ENCODE measurements at places on chromosomes 5 and 9.

- DNase-seq: no peak
Measured at GRCh38 chr9:22308177-22308576, 138.4 kb upstream of the DMRTA1 start.

DNA sequence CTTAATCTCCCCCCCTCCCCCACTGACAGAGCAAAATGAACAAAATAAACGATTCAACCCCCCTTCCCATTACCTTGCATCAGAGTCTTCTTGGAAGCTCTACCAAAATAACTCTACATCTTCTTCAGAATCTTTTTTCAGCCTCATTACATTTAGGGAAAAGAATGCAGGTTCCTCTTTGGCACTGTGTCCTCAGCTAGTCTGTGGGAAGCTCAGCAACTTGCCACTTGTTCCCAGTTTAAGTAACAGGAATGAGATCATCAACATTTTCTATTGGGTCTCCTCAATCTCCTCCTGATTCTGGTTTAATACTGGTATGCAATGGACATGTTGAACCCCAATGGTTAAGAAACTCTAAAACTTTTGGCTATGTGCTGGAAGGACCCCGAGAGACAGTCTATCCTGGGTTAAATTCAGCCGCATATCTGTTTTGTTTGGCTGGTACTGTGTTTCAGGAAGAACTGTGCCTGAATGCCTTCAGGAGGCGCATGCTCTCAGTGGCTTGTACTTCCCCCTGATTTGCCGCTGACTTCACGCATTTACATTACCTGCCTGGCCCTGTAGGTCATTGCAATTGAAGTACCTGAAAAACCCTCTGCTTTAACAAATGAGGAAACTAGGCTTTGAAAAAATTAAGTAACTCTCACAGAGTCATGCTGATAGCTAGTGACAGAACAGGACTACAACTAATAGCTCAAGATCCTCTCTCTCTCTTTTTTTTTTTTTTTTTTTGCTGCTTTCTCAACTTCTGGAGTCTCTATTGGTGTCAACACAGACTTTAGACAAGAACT is 78.1 kb upstream of the HMHB1 start:
- no peak for DNase-seq

- DNase-seq: no peak
Measured at GRCh38 chr5:36300927-36301540, 668 bp downstream of the RANBP3L start.

DNA sequence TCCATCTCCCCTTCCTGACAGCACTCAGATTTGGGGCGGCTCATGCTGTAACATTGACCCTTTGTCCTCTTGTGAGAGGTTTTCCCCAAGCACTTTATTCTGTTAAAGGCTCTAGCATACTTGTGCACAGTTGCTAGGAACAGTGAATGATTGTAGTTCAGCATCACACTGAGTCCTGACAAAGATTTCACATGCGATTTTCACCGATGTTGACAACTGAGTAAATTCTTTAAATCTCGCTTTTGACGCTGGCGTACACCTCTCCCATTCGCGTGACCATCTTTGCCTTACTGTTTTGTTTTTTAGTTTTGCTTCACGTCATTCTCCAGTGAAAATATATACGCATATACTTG is 780 bp downstream of the CDC37L1 start:
- no peak for DNase-seq

DNA sequence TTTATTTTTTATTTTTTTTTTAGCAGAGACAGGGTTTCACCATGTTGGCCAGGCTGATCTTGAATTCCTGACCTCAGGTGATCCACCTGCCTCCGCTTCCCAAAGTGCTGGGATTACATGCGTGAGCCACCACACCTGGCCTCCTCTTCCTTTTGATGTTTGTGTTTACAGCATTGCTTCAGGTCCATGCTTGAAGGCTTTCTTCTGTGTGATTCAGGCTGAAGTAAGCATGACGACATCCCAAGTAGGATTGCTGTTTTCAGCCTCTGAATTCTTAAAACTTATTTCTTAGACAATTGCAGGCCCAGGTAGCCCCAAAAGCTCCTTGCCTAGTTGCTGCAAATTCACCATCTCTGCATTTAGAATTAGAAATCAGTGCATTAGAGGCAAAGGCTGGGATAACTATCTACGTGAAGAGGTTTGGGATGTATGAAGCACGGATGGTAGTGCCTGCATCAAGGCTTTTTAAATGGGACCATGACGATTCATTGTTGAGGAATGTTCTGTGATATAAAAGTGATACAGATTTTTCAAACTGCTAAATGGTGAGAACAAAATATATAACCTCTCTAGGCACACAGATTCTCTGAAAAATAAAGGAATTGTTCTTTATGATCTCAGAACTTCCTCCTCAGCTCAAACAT is 3.0 kb upstream of the ETF1 start:
- no peak for DNase-seq

DNA sequence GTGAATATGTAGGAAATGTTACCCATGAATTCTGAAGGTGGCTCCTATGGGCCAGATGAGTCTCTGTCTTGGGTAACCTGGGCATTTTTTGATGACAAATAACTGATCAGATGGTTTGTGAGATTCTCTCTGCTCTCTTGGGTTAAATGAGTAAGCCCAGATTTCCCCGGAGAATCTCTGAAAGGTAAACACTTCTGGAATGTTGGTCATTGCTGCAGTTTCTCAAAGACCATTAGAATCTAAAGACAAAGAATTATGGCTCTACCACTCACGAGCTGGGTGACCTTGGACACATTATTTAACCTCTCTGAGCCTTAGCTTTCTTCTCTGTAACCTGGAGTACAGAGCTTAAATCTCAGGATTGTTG is 191.2 kb downstream of the DAB2IP start:
- DNase-seq: no peak

DNA sequence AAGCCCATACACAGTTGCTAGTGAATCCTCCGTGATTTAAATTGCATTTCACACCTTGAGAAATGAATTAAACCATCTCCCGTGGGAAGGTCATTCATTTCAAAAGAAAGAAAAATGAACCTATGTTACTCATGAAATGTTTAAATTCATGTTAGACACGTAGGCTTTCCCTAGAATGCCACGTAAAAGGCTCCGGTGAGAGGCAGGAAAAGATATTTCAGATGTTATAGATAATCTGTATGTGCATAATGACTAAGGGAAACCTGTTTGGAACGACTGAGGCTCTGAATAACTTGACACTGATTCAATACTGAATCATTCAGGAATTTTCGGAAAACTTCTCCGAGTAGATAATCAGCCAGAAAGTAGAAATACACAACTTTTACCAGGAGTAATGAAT is 134.3 kb upstream of the ICE1 start:
- DNase-seq: no peak

DNA sequence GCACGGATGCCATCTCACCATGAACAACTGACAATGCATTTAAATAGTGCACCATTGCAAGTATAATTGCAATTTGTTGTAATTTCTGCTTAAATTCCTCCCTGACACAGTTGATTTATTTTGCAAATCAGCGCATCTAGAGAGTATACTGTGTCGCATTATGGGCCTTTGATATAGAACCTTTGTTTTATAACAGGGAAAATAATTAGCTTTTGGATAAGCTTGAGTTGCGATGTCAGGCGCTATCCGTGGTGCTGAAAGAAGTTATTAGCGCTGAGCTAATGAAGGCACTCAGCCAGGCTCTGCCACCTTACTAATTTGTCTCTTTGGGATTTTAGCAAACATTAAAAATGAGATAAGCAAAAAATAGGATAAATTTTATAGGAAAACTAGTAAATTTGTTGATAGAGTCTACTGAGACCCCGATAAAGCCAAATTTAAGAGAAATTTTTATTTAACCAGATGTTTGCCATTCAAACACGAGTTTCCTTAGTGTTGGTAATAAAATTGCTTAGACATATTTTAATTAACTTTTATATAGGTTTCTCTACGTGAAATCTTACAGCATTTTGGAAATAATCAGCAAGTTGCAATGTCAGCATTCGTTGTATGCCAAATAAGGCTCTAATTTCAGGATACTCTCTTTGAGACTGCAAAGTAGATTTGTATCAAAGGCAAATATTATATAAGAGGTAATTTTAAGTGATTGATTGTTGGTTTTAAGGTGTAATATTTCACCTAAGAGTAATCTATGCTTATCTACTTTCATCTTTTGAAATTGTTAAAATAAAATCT is 355.5 kb downstream of the TLR4 start:
- peak; percentile 25 for DNase-seq

DNA sequence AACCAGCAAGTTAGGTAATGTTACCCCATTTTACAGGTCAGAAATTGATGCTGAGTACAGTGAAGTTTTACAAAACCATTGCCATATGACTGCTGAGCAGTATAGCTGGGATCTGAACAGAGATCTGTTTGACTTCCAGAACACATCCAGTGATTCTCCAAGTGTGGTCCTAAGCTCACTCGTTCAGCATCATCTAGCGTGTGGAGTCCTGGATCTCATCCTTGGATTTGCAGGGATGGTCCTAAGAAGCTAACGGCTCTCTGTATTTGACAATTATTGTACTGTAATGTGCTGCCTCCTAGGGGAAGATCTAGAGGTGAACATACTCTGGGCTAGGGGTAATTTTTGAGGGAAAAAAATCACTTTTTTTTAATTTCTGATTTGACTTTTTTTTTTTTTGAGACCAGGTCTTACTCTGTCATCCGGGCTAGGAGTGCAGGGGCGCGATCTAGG is 1.4 kb downstream of the SLC26A2 start:
- no peak for DNase-seq

DNA sequence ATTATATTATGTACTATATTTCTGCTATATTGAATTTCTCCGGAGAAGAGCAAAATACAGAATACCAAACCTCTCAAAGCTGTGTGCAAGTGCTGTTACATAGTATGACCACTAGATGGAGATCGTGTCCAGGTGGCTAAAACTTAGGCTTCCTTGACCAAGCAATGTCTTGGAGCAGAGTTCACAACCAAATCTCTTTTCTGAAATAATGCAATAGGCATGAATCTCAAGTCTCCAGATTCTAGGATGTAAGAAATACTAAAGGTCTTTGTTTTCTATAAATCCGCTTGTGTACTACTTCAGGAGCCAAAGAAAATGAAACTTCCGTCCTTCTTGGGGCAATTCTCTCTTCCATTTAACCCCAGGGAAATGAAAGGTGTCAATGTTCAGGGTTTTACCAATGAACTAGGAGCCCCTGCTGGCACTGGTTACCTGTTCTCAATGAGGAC is 181.5 kb upstream of the RAI14 start:
- DNase-seq: no peak

DNA sequence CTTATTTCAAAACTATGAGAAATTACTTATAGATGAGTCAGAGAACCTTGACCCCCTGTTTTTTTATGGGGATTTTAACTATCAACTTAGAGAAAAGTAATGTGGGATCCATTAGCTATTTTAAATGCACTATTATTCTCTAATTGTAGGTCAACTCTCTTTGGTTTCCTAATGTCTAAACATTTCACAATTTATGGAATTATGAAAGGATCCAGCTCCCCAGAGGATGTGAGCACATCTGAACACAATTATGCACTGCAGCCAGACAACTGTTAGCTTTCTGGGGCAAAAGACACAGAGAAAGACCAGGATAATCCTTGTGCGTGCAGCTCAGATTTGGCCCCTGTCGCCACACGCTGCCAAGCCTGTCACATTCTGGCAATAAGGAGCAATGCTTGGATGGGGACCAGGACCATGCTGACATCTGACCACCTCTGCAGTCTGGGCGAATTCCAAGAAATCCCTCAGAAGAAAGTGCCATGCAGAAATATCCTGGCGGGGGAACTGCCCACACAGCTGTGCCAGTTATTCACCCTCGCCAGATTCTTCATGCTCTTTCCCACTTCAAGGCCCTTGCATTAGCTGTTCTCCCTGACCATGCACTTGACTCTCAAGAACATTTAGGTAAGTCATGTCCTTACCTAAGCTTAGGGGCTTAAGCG is 22.2 kb upstream of the CMBL start:
- DNase-seq: peak; percentile 2

DNA sequence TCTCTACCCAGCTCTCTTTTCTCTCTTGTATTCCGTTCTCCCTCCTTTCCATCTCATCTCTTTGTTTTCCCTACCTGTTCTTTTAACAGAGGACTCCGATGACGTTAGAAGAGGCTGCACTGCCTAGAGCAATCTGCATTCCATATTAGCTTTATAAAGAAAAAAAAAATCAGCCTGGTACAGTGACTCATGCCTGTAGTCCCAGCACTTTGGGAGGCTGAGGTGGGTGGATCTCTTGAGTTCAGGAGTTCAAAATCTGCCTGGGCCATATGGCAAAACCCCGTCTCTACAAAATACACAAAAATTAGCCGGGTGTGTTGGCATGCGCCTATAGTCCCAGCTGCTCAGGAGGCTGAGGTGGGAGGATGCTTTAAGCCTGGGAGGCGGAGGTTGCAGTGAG is 49.0 kb downstream of the DAPK1 start:
- DNase-seq: no peak

DNA sequence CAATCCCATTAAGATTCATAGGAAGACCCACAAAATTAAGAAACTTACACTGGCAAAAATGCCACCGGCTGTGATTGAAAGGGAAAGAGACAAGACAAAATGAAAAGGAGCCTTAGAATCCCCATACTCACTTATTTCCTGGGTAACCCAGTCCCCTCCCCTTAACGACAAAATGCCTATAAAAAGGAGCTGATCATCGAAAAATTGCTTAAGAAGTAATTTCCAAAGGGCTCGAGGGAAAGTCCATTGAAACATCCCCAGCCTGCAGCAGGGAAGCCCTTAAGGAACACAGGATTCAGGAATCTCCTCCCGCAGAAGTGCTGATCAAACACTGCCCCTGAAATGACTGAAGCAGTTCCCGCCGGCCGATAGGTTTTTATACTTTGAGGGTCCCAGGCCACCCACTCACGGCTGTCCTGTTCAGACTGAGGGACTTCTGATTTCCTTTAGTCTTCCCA is 677 bp upstream of the ZNF79 start:
- no peak for DNase-seq

GRCh38 chr9:35341585-35341984 is 148.3 kb upstream of the RUSC2 start:
- no peak for DNase-seq

GRCh38 chr5:90645024-90645610 is 86.5 kb downstream of the ADGRV1 start:
- no peak for DNase-seq

GRCh38 chr9:111131211-111131610 is 92.9 kb upstream of the LPAR1 start:
- no peak for DNase-seq

DNA sequence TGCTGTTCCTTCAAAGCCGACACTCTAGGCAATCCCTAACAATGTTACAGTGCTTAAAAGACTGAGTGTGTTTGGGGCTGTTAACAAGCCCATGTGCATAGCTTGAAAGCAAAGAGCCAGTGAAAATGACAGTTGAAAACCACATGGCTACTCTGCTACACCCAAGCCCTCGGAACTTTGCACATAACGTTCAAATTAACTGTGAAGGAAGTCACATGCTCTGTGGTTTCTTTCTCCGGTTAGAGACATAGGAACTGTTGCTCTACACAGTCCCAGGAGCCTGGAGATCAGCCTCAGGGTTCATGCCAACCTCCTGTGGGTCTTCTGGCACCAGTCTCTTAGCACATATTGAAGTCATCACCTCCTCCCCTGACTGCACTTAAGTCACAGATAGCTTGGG is 51.1 kb downstream of the C9orf152 start:
- DNase-seq: no peak

GRCh38 chr9:133869674-133870405 is 122.3 kb downstream of the VAV2 start:
- DNase-seq: peak; percentile 34

Data from stimulated activated CD8-positive, alpha-beta memory T cell treated with anti-CD3 and anti-CD28 coated beads, Interleukin-4, amount 100 ng/mL, for 48 hours (primary cell).